Dorsolateral prefrontal cortex (tissue), 122 donors: ENCODE measurements at places on chromosomes 5 and 9.

DNA sequence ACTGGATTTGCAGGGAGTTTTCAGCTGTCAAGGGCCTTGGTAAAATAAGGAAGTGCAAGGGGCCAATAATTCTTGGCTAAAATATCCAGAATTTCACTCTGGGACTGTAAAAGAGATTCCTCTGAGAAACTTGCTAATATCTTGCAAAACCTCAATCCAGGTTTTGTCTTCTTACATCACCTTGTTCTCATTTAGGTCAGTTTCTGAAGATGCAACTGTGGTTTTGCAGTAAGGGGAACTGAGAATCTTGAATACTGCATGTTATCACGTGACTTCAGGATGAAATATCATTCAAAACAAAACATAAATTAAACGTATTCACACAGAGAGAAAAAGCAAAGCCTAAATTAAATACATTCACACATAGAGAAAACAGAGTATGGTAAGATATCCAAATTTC, 35.0 kb upstream of the RIC1 start:
- no peak for DNase-seq

DNA sequence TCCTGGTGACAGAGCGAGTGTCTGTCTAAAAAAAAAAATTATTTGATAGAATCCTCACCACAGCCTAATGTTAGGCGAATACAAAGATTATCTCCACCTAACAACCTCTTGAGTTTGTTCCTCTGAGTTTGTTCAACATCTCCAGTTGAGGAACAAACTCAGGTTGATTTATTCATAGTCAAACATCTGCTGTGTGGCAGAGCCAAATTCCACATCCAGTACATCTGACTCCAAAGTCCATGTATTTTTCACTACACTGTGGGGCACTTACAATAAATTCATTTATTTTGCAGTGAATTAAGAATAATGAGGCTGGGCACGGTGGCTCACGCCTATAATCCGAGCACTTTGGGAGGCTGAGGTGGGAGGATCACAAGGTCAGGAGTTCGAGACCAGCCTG, 53.3 kb downstream of the KIF24 start:
- no peak for DNase-seq

GRCh38 chr9:131394464-131395156, 724 bp downstream of the PRRC2B start:
- DNase-seq = peak; percentile 50

DNA sequence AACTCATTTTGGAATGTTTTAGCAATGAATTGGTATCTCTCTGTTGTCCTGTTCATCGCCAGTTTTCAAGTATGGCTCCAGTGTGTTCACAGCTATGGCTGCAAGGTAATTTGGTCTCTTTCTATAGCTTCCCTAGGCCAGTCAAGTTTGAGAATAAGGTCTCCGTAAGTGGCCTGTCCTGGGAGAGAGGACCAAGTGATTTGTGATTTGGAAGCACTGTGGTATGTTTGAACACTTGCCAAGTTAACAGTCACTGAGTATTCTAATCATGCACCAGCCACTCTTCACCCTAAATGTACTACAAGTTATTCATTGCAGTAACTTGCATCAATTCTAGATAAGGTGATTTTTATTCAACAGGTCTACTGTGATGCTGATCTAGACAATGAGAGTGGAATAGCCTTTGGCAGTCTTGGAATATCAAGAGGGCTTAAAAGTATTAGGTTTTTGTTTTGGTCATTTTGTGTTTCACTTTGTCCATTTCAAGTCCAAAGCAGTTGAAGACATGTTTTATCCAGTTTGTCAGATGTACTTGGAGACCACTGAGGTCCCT, 41.1 kb downstream of the G3BP1 start:
- DNase-seq = no peak

DNA sequence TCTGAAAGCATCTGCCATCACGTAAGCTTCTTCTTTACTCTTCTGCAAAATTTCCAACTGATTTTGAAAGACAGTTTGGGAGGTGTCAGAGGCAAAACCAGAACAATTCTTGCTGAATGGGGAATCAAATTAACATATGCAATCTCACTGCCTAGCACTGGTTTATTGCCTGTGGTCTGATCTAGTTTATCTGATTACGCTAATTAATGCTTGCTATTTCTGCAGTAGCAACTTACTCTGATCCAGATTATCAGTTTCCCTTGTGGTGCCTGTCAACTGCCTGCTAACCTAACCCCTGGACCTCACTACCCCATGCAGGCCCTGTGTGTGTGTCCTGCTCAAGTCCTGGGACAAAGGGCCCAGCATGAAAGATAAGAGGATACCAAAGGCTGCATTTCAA, 40.3 kb downstream of the CCDC125 start:
- no peak for DNase-seq

GRCh38 chr5:2188661-2189060, 305.9 kb upstream of the IRX4 start:
- DNase-seq = no peak

DNA sequence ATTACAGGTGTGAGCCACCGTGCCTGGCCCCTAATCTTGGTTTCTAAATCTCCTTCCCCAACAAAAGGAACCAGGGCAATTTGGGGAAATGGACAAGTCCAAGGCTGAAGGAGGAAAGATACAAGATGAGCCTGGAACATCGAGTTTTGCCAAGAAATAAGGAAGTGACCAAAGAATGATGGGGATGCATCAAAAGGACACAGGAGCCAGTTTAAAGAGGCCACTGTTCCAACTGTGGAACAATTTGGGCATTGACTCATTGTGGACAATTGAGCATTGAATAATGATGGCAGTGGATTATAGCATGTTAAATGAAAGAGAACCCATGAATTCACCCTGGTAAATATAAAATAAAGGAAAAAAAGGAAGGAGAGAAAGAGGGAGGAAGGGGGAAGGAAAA, 47.5 kb downstream of the DUSP1 start:
- no peak for DNase-seq

- DNase-seq = no peak
Observed at GRCh38 chr5:176528761-176529115, 8.5 kb downstream of the RNF44 start.

GRCh38 chr9:97405551-97405950, 6.3 kb upstream of the TDRD7 start:
- DNase-seq = no peak

DNA sequence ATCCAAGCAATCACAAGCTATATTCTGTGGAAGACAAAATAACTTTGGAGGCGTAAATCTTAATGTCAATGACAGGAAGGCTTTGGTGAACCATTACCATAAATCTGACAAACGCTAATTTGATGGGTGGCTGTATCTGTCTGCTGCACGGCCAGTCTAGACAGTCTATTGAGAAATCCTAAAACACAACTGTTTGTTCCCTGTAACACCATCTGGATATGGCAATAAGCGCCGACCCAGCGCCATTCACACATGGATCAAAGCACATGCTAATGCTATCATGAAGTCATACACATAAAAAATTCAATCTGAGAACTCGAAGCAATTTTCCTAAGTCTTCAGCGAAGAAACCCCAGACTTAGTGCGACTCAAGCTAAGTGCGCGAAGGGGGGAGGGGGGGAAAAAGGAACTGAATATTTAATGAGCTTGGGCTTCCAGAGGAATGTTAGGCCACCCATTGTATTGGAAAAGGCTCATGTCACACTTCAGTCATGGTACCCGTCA, 95.1 kb downstream of the ARL15 start:
- no peak for DNase-seq

- DNase-seq = peak; percentile 59
Observed at GRCh38 chr5:134184155-134185135, 7.7 kb upstream of the SKP1 start.

DNA sequence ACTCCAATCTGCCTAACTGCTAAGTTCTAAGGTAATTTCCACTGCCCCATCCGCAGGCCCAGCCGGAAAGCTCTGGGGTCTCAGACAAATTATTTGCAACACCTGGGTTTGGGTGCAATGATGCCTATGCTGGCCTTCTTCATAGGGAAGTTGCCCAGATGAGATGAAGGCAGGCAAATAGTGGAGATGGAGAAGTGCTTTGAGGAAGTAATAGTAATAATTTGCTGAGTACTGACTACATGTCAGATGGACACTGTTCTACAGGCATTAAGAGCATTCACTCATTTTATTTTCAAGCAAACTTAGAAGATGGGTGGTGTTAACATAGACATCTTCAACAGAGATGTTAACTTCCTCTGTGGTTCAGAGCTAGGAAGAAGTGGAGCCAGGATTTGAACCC, 3.8 kb downstream of the PCDH12 start:
- DNase-seq = no peak

DNA sequence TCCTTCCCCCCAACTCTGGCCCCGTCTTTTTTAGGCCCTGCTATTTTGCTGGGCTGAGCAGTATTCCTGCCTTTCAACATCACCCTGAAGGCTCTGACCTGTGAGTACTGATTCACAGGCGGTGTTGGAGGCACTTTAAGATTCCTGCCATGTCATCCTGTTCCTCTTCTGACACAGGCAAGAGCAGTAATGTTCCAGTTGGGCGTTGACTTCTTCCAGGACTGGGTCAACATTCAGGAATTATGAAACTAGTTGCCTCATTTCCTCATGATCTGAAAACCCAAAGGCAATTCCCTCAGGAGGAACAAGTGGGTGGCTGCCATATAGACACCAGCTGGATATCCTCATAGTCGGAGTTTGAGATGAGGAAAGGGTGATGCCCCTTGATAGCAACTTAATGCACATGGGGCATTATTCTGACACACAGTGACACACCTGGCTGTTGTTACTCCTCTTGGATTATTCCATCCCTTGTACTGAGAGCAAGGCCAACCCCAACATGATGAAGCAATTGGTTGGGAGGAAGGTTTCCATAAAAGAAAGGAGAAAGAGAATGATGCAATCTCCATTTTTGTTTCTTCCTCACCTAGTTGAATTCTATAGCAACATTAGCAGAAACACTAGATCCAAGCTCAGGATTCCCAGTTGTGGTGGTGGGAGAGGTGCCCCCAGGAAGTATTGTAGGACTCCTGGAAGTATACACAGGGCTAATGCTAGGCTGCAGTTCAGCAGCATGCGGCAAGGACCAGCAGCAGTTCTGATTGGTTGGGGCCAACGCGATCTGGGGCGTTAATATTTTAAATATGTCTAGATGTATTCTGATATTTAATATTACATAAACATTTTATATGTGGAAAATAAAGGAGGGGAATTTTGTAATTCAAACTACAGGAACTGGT, 19.6 kb upstream of the GLRX start:
- no peak for DNase-seq

GRCh38 chr9:121071370-121071755, 3.4 kb upstream of the CNTRL start:
- no peak for DNase-seq

DNA sequence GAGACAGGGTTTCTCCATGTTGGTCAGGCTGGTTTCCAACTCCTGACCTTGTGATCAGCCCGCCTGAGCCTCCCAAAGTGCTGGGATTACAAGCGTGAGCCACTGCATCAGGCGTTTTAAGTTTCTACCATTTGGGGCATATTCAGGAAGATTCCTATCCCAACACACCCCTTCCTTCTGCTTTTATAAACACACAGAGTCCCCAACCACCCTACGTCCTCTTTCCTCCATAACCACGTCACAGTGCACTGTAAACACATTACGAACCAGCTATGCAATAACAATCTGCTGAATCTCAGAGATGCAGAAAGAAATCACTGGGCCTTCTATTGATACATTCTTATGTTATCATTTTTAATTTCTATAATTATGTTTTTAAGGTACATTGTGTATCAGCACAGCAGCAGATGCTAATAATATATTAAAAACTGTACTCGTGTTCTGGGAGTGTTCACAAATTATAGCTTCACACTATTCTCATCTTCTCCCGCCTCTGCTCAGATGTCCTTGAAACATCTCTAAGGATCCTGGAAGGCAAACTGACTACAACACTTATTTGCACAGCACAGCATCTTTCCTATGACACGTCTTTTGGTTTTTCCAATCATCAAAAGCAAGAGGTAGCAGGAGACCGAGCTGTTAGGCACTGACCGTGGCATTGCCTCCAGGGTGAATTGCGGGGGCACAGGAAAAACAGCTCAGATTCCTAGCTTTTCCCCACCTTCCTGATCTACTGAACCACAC, 60.2 kb downstream of the KCNIP1 start:
- DNase-seq = no peak

DNA sequence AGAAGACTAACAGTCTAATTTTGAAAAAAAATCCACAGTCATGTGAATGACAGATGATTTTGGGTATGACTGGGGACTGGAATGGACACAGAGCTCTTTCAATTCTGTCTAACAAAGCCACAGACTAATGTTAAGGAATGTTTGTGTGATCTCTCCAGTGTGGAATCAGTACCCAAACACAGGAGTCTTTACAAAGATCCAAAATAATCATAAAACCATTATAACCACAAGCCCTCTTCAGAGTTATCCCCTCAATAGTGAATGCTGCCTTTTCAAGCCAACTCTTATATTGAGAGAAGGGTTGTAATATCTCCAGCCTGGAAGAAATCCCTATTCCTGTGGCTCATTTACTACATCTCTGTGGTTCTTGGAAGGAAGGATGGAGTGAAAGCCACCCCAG, 552.0 kb upstream of the CLINT1 start:
- no peak for DNase-seq

DNA sequence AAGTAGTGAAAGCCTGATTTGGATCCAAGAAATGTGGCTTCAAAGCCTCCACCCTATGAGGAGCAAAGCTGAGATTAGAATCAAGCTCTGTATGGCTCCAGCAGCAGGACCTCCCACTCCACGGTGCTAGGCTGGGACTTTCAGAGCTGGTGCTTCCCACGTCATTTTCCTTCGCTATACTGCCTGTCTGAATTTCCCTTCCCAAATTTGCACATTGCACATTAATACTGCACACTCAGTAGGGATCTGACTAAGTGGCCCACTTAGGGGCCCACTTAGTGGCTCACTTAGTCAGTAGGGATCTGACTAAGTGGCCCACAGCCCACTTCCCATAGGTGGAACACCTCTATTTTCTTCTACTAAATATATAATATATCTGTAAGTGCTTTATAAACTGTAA, 14.1 kb upstream of the SPDL1 start:
- no peak for DNase-seq

DNA sequence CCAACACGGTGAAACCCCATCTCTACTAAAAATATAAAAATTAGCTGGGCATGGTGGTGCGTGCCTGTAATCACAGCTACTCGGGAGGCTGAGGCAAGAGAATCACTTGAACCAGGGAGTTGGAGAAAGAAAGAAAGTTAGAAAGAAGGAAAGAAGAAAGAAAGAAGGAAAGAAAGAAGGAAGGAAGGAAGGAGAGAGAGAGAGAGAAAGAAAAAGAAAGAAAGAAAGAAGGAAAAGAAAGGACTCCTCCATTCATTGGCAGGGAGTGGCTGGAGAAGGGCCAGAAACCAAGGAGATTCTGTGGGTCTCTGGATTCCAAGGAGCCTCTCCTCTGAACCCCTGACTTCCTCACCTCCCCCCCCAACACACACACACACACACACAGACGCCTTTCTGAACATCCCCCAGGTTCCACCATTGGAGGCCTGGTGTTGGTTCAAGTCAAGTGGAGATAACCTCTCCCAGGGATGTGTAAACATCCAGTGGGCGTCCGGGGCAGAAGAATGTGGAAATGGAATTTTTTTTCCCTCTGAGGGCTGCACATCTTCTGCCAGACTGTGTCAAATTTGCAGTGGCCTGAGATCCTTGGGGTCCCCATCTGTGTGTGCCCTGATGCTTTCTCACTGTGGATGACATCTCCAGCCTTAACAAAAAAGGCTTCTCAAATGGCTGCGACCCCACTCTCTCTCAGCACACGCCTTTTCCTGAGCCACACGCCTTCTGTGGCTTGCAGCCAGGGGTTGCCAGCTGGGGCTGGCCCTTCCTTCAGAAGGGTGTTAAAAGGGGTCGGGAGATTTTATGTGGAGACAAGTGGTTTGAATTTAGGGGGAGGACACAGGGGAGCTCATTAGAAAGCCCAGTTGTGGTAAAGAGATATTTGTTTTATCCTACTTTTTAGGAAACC, 109.3 kb upstream of the HAND1 start:
- no peak for DNase-seq

GRCh38 chr9:95497772-95498171, 19.0 kb downstream of the PTCH1 start:
- no peak for DNase-seq
